ENCODE measurements at places on chromosomes 4 and X. TPM values are rescaled to one million over a fixed set of nuclear protein-coding genes. Genes with fewer than 3 reads are reported as not detected.

The KCNIP4 gene
- total RNA-seq, result not detected

The CA5B gene
- total RNA-seq, result 4.5 TPM

GRCh38 chr4:72320223-72320948 is 248.6 kb downstream of the ADAMTS3 start:
- DNase-seq, result no peak

The FHDC1 gene
- total RNA-seq, result 0.22 TPM

GRCh38 chr4:37976507-37976906 is 16.3 kb downstream of the PTTG2 start:
- no peak for DNase-seq

GRCh38 chrX:13305108-13305507 is 14.7 kb downstream of the ATXN3L start:
- DNase-seq, result no peak

GRCh38 chrX:24774650-24775049 is 80.9 kb downstream of the POLA1 start:
- DNase-seq, result no peak

DNA sequence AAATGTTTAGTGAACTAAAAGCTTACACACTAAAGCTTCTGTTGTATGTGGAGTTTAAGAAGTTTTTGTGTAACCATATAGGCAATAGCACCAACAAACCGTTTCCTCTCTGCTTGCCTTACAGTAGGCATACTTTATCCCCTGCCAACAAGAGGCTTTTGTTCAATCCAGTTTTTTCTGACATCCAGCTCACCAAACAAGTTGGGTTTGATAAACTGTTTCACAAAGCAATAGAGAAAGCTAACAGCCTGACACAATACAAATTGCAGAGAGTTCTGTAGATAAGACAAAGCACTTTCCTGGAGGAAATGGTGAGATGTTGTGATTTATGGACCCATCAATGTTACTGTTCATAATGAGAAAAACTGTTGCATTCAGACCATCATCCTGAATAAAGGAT is 53.8 kb downstream of the PACRGL start:
- DNase-seq, result no peak

DNA sequence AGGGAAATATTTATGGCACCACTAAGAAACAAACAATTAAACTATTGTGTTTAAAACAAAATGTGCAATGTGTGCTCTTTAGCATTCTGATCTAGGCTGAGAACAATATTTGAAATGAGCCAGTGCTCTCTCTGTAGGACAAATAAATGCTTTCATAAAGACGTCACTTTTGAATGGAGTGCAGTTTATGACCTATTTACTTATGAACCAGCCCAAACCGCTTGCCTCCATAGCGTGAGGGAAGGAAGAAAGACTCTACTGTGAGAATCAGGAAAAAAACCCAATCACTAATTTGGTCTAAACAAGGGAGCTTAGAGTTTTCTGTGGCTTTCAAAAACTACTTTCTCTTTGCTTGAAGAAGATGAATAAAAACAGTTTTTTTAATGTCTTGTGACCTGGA is 39.4 kb downstream of the SAT1 start:
- DNase-seq, result no peak

DNA sequence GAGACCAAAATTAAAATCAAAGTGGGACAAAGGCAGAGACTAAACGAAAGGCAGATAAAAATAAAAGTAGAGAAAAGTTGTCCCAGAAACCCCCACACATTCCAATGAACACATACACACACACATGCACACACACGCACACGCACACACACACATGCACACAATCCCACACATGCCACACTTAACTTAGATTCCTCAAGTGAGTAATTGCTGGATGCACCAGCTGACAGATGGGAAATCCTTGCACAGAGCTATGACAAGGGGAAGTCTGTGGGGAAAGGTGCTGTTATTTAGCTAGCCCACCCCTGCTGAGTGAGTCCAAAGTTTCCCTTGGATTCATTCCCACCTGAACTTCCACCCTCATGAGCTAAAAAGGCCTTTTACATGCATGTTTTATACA is 233.9 kb downstream of the RAB28 start:
- DNase-seq, result no peak

GRCh38 chrX:154382483-154383069 is 3.5 kb downstream of the EMD start:
- DNase-seq, result no peak

- DNase-seq, result no peak
These were observed 26.5 kb upstream of the IRAK1 start for GRCh38 chrX:154046031-154046781.

The PPBP gene
- total RNA-seq, result 1.9 TPM

Data from cardiac septum (tissue), 1 donor.